ENCODE measurements at places on chromosomes 6 and 20.

GRCh38 chr20:44780226-44780625 is 30.1 kb downstream of the RIMS4 start:
- DNase-seq = peak; percentile 46

GRCh38 chr20:53599910-53600632 is 6.4 kb upstream of the ZNF217 start:
- no peak for DNase-seq

- no peak for DNase-seq
Observed at GRCh38 chr6:3405182-3405518, 51.7 kb downstream of the SLC22A23 start.

- no peak for DNase-seq
Observed at GRCh38 chr6:36095497-36096391, 34.6 kb upstream of the MAPK13 start.

- peak; percentile 65 for DNase-seq
Observed at GRCh38 chr20:51985013-51985415, 182.7 kb upstream of the SALL4 start.

GRCh38 chr6:75524322-75524972 is 30.8 kb upstream of the FILIP1 start:
- DNase-seq = no peak

Data from forelimb muscle (tissue), 1 donor.